Progenitor cell of endocrine pancreas (in vitro differentiated cells): ENCODE measurements at places on chromosomes 1 and 21. TPM values are rescaled to one million over a fixed set of nuclear protein-coding genes. Genes with fewer than 3 reads are reported as not detected.
A peak's percentile ranks its signal among the peaks of the same experiment; 100 is the strongest.

Gene ADPRS
- total RNA-seq: 28.4 and 30.0 TPM in 2 replicates

DNA sequence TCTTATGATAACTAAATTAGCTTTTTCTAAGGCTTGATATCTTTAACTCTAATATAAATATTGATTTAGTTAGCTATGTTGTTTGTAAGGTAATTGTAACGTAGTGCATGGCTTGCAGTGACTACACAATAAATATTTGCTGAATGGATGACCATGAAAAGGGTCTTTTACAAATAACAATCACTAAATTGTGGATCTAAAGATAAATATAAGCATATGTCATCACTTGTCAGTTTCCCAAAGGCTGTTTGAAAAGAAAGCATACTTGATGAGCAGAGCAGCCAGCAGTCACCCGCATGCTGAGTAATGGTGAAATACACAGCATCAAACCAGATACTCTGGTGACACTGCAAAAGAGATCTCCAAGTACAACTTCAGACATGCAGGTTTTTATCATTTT, 92.5 kb upstream of the FMN2 start:
- no peak overlapping the region for H3K27ac ChIP-seq
- no peak for DNase-seq
- H3K27me3 ChIP-seq: peaks cover 87% of the 10 kb centered on the region

DNA sequence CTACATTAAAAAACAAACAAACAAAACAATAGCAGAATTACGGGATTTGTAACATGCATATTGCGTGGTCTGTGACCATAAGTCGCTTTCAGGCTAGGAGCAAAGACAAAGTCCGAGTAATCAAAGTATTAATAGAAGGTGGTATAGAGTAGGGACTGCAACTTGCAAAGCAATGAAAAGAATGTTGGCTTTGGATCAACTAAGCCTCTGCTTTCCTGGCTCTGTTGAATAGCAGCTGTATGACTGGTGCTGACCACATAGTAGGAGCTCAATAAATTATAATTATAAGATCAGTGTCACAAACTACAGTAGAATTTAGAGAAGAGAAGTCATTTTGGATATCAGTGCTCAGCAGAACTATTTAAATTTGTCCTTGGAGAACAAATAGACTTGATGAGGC, 586.4 kb downstream of the DPYD start:
- no peak overlapping the region for H3K4me3 ChIP-seq
- no peak for DNase-seq
- H3K27me3 ChIP-seq: no peaks in the 10 kb centered on the region

DNA sequence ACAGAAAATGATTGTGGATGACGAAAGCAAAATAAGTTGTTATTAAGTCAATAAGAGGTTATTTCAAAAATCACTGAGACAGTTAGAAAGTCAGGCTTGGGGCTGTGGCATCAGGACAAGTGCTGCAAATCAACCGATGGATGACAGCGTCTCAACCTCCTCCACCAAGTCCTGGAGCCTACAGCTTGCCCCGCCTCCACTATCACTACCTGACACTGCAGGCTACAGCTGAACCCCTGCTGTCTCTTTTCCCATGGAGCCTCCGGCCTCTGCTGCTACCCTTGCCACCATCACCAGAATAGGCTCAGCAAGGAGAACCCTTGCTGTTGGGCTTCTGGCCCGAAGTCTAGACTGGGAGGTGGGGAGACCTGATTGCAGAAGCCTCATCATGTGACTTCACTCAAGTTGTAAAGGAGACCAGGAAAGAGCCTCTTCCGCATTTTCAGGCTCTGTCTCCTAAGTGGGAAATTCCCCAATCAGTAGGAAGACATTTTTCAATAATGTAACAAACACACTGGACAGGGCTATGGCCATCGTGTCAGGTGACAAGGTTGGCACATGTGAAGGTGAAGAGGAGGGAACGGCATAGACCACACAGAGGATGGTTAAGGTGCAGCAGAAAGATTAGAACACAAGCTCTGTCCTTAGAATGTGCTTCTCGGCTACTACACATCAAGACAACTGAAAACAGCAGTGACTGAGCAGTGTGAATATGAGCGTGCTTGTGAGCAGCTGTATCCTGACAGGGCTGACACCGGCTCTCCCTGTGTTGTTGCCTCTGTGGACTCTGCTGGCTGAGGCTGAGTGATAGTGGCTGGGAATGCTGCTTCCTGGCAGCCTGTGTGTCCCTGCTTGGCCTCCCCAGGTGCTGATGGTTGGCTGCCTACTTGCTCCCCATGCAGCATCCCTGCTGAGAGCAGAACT, 660.7 kb downstream of the PTPRU start:
- no peak overlapping the region for H3K27ac ChIP-seq
- H3K27me3 ChIP-seq: peaks cover 47% of the 10 kb centered on the region
- H3K36me3 ChIP-seq: no peaks in the 10 kb centered on the region
- no peak for DNase-seq

GRCh38 chr1:235867903-235868469, 1.3 kb upstream of the LYST start:
- H3K36me3 ChIP-seq: no peaks in the 10 kb centered on the region
- peak overlapping the region; percentile 95 for H3K4me3 ChIP-seq
- peaks cover 14% of the 10 kb centered on the region for H3K4me1 ChIP-seq

Gene ADGRL4
- not detected in 2 replicates for total RNA-seq

Gene WNT3A
- not detected in 2 replicates for total RNA-seq

Gene ETNK2
- total RNA-seq: 22.6 and 24.5 TPM in 2 replicates

Gene CSF1
- 0.89 and 2.9 TPM in 2 replicates for total RNA-seq

GRCh38 chr1:198499588-198499987, 40.9 kb downstream of the ATP6V1G3 start:
- H3K27me3 ChIP-seq: no peaks in the 10 kb centered on the region
- DNase-seq: no peak
- H3K36me3 ChIP-seq: no peaks in the 10 kb centered on the region
- peaks cover 2% of the 10 kb centered on the region for H3K4me1 ChIP-seq
- no peak overlapping the region for H3K4me3 ChIP-seq
- no peak overlapping the region for H3K27ac ChIP-seq

DNA sequence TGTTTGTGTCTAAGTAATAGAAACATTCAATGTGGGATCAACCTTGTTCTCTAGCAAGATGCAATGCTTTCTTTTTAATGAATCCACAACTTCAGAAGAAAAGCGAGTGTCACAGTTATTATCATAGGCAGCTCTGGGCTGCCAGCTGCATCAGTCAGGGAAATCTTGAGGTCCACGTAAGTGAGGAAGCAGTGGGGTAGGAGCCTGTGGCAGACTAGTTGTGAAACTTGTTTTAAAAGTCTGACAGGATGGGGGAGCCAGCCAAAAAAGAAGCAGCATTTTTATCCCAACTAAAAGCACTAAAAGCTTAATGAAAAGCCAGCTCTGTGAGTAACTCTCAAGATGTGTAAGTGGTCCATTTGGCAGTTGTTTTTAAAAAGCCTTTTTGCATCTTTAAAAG, 113.1 kb downstream of the ZNF326 start:
- H3K4me1 ChIP-seq: no peaks in the 10 kb centered on the region
- H3K27ac ChIP-seq: no peak overlapping the region
- no peaks in the 10 kb centered on the region for H3K36me3 ChIP-seq
- peaks cover 32% of the 10 kb centered on the region for H3K27me3 ChIP-seq
- DNase-seq: no peak

DNA sequence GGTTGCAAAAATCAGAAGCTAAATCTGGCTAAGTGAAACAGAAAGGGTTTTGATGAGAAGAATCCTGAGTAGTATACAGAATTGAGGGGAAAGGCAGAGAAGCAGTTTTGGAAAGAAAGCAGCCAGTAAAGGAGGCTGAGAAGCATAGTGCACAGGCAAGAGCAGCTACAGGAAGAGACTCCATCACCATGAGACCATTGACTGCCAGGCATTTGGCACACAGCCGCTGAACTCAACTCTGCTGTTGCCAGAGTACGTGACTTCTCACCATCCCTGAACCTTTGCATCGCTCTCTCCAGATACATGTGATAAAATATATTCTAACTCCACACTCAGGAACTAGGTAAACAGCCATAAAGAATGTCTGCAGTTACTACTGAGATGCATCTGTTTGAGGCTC, 128.3 kb upstream of the C1orf21 start:
- H3K27ac ChIP-seq: no peak overlapping the region
- H3K4me1 ChIP-seq: no peaks in the 10 kb centered on the region
- no peak for DNase-seq
- H3K36me3 ChIP-seq: no peaks in the 10 kb centered on the region
- H3K4me3 ChIP-seq: no peak overlapping the region

DNA sequence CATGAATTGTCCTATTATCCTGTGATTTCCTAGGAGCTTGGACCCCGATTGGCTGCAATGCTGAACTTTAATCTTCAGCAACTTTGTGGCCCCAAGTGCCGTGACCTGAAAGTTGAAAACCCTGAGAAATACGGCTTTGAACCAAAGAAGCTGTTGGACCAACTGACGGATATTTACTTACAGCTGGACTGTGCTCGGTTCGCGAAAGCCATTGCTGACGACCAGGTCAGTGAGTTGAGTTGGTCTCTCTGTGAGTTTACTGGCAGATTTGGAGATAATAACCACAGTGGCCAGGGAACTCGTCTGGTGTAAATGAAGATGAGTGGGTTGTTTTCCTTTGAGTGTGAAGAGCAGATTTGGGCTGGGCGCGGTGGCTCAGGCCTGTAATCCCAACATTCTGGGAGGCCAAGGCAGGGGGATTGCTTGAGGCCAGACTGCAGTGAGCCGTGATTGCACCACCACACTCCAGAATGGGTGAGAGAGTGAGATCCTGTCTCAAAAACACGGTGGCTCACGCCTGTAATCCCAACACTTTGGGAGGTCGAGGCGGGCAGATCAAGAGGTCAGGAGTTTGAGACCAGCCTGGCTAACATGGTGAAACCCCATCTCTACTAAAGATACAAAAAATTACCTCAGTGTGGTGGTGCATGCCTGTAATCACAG, 39.1 kb upstream of the KIF1B start:
- H3K36me3 ChIP-seq: peaks cover 44% of the 10 kb centered on the region
- no peak overlapping the region for H3K4me3 ChIP-seq
- peaks cover 5% of the 10 kb centered on the region for H3K4me1 ChIP-seq
- DNase-seq: no peak
- H3K27ac ChIP-seq: no peak overlapping the region

DNA sequence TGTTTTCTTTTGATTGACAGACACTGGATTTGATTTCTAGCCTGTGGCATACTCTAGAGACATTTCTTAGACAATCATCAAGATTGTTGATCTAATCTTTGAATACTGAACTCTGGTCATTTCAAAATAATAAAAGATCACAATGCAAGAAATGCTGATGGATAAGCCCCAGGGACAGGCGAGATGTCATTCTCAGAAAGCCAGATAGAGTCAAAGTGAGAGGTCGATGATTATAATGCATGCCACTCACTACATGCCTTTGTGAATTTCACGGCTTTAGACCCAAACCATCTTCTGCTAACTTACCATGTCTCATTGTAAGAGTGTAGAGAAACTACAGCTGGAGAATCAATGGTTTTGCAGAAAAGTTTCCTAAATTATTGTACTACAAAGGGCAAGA, 257.1 kb downstream of the DYRK1A start:
- peaks cover 2% of the 10 kb centered on the region for H3K36me3 ChIP-seq
- peaks cover 12% of the 10 kb centered on the region for H3K4me1 ChIP-seq
- DNase-seq: no peak
- H3K4me3 ChIP-seq: no peak overlapping the region
- no peak overlapping the region for H3K27ac ChIP-seq
- peaks cover 3% of the 10 kb centered on the region for H3K27me3 ChIP-seq

Gene ST6GALNAC3
- 11.0 and 17.5 TPM in 2 replicates for total RNA-seq

DNA sequence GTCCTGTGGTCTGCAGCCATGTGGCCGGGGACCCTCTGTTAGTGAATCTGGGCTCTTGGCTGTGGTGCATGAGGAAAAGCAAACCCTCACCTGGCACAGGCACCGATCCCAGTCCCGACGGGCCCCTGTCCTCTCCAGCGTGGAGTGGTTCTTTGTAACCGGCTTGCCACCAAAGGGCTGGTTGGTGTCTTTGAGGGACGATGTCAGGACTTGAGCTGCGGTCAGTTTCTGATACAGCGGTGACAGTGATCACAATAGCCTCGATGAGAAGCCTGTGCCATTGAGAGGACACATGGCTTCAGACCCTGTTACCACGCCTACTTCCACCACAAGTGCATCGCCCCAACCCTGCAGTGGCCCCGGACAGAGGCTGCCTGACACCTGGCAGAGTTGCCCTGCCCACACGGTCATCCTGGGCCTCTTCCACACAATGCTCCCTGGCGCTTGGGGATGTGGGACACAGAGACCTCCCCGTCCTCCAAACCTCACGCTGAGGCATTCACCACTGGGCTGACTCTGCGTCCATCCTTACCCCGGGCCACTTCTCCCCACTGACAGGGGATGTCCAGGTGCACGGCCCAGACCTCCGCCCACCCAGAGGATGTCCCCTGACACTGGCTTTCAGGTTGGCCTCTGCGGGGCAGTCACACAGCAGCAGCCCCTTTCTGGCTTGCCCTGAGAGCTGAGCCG, 18.8 kb upstream of the ACTRT2 start:
- no peaks in the 10 kb centered on the region for H3K36me3 ChIP-seq
- H3K4me1 ChIP-seq: no peaks in the 10 kb centered on the region
- no peak overlapping the region for H3K4me3 ChIP-seq
- H3K27me3 ChIP-seq: no peaks in the 10 kb centered on the region
- H3K27ac ChIP-seq: no peak overlapping the region

DNA sequence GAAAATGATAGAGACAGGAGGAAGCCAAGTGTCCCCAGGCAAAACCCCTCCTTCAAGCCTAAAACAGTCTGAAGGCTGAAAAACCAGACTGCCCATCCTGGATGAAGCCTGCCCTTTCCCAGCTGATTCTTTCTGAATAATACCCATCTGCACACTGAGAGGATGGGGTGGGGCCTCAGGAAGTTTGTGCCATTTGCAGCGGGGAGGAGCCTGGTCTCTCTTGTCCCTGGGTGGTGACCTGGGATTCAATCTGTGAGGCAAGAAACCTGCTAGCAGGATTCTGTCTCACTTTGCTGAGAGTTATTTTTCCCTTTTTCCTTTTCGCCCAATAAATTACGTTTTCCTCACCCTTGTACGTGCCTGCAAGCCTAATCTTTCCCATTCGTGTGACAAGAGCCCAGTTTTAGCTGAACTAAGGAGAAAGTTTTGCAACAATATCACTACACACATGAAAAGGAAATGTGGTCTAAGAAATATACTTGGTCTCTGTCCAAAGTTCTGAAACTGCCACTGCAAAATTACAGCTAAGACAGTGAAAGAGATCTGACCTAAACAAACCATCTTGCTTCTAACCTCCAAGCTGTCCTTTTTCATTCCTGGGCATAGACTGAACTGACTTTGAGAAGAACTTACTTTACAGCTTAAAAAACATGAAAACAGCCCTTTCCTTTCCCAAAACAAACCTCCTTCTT, 105.0 kb downstream of the COP1 start:
- no peaks in the 10 kb centered on the region for H3K27me3 ChIP-seq
- no peak overlapping the region for H3K4me3 ChIP-seq
- H3K27ac ChIP-seq: no peak overlapping the region
- no peak for DNase-seq
- H3K4me1 ChIP-seq: no peaks in the 10 kb centered on the region

- no peak overlapping the region for H3K27ac ChIP-seq
- H3K36me3 ChIP-seq: no peaks in the 10 kb centered on the region
- H3K4me1 ChIP-seq: no peaks in the 10 kb centered on the region
- no peaks in the 10 kb centered on the region for H3K27me3 ChIP-seq
- DNase-seq: no peak
- no peak overlapping the region for H3K4me3 ChIP-seq
Measured at GRCh38 chr1:87451229-87451920, 122.7 kb downstream of the LMO4 start.
